ENCODE measurements at places on chromosomes 12 and 14. TPM values are rescaled to one million over a fixed set of nuclear protein-coding genes. Genes with fewer than 3 reads are reported as not detected.

The ESRRB gene
- total RNA-seq = 0.05 TPM

The KCNK10 gene
- not detected for total RNA-seq

The BDKRB1 gene
- total RNA-seq = not detected

The VDR gene
- total RNA-seq = 41.6 TPM

The ZNF891 gene
- 2.3 TPM for total RNA-seq

The NTN4 gene
- total RNA-seq = not detected

The CLEC1B gene
- not detected for total RNA-seq

The RHEBL1 gene
- total RNA-seq = 6.5 TPM

The CNTN1 gene
- total RNA-seq = not detected

The PDE3A gene
- total RNA-seq = not detected

The SRRM4 gene
- not detected for total RNA-seq

The NEMF gene
- 73.5 TPM for total RNA-seq

The NUDT14 gene
- total RNA-seq = 16.7 TPM

The SIX1 gene
- 0.25 TPM for total RNA-seq

The FOXA1 gene
- total RNA-seq = not detected

The INSM2 gene
- total RNA-seq = not detected

The C14orf39 gene
- total RNA-seq = not detected

The CLBA1 gene
- 1.3 TPM for total RNA-seq

The CDKN3 gene
- total RNA-seq = 66.2 TPM

The ASB2 gene
- 58.1 TPM for total RNA-seq

The IGFBP6 gene
- 0.48 TPM for total RNA-seq

The CPNE8 gene
- total RNA-seq = 4.1 TPM

The KRT5 gene
- total RNA-seq = not detected

Data from T-helper 2 cell treated with Interferon-gamma antibody and Interleukin-4, amounts not matched to agents 100 ng/mL and 5 ng/mL, for 36 hours (primary cell).